ENCODE measurements at places on chromosomes 13 and 19. TPM values are rescaled to one million over a fixed set of nuclear protein-coding genes. Genes with fewer than 3 reads are reported as not detected.

The KLK6 gene
- total RNA-seq, result 0.30 TPM

The STARD13 gene
- 7.2 TPM for total RNA-seq

The LSR gene
- total RNA-seq, result 10.2 TPM

The C19orf73 gene
- total RNA-seq, result 1.9 TPM

The NANOS3 gene
- 1.0 TPM for total RNA-seq

The LAIR1 gene
- not detected for total RNA-seq

The C19orf33 gene
- total RNA-seq, result 682 TPM

The ACP7 gene
- 0.06 TPM for total RNA-seq

The PSG7 gene
- not detected for total RNA-seq

The EBPL gene
- total RNA-seq, result 69.2 TPM

The OR10H1 gene
- not detected for total RNA-seq

The GRIN3B gene
- 3.2 TPM for total RNA-seq

The LILRB2 gene
- total RNA-seq, result 0.06 TPM

The CKM gene
- total RNA-seq, result not detected

The HRC gene
- not detected for total RNA-seq

The TMEM86B gene
- total RNA-seq, result 3.9 TPM

The AKT2 gene
- total RNA-seq, result 172 TPM

The ZNF846 gene
- total RNA-seq, result 1.3 TPM

The RNU6-9 gene
- total RNA-seq, result not detected

The HOMER3 gene
- total RNA-seq, result 30.2 TPM

The DNMT1 gene
- total RNA-seq, result 53.4 TPM

The SMIM17 gene
- not detected for total RNA-seq

The CCDC169 gene
- 0.22 TPM for total RNA-seq

The ATP7B gene
- 2.6 TPM for total RNA-seq

The SIGLEC9 gene
- total RNA-seq, result not detected

The KPNA3 gene
- 32.7 TPM for total RNA-seq

All from A549 treated with Hydrocortisone at 1 μM for 4 hours (cell line).